ENCODE measurements at places on chromosomes 3 and 15.

DNA sequence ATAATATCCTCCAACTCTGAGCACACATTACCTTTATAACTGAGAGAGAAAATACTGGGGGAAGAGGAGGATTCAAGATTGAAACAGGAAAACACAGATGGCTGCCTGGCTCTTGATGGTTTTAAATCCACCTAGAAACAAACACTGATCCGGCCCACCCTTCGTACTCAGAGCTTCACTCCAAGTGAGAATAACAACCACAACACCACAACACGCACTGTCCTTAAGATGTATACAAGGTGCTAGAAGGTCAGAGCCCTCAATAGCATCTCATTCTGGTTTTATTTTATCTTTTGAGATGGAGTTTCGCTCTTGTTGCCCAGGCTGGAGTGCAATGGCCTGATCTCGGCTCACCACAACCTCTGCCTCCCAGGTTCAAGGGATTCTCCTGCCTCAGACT lies 9.9 kb downstream of the IP6K2 start:
- DNase-seq, result no peak

DNA sequence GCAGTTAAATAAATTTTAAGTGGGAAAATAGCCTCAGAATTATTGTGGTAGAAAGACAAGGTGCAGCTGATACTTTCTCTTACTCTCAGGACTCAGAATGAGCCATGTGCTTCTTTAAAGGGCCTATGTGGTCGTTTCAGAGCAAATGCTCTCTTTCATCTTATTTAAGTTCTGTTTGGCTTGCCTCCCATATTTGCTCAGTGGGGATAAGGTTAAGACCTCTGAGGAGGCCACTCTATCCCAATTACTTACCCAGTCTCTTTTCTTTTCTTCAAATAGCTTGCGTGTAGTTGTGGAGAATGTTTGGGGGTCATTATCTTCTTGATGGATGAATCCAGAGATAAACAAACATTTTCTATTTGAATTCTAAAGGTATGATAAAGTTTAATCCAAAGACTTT lies 221.9 kb downstream of the RBMS3 start:
- no peak for DNase-seq

GRCh38 chr15:46343196-46343935 lies 708.5 kb downstream of the SQOR start:
- DNase-seq, result no peak

GRCh38 chr3:195040773-195041520 lies 230.0 kb downstream of the XXYLT1 start:
- no peak for DNase-seq

GRCh38 chr3:50163572-50164455 lies 8.7 kb downstream of the SEMA3F start:
- DNase-seq, result peak; percentile 96

DNA sequence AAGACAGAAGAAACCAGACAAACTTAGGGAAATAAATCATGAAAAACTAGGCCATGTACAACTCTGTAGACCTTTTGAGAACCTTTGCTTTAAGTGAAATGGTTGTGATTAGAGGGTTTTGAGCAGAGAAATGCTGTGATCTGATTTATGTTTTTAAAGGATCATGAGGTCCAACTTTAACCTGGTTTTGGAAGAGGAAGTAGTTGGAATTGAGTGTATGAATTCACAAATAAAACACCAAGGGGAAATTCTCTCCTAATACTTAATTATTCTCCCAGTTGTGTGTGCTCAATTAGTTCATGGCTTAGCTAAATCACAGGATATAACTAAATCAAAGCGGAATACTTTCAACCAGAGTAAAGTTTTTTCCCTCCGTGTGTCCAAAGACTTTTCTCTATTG lies 45.5 kb upstream of the MCF2L2 start:
- DNase-seq, result no peak

- no peak for DNase-seq
These were observed 98.0 kb upstream of the TLE3 start for GRCh38 chr15:70195587-70196305.

DNA sequence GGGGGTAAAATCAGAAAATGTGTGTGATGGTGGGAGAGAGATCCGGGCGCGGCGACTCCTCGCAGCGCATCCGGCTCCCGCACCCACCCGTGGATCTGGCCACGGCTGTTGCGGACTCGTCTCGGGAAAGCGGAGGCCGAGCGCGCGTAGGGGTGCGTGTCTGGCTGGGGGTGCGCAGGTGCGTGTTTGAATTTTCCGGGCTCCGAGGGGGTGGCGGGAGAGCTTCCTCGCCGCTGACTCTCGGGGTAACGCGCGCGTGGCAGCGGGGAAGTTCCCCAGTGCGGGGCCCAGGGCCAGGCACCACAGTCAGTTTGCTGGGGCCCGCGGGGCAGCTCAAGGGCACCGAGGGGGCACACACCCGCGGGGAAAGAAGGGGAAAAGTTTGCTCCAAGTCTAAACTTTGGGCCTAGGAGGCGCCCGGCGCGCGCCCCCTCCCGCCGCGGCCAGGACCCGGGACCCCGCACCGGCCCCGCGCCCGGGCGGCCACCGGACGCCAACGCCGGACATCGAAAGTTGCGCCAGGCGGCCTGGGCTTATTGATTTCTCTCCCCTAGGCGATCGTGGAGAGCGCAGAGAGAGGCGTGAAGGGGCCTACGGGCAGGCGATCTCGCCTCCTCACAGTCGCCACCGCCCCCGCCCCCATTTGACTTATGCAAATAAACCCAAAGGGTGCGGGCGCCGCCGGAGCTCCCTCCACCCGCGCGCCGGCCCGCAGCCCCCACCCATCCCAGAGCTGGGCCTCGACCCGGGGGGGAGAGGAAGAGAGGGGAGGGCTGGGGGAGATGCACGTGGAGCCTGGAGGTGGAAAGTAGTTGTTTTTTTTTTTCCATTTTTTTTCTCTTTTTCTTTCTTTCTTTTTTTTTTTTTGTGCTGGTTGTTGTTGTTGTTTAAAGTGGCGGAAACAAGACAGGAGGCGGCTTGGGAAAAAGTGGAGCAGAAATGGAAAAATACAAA lies 639 bp downstream of the FOXP1 start:
- DNase-seq, result no peak

GRCh38 chr3:71025010-71025409 lies 558.5 kb downstream of the FOXP1 start:
- no peak for DNase-seq

DNA sequence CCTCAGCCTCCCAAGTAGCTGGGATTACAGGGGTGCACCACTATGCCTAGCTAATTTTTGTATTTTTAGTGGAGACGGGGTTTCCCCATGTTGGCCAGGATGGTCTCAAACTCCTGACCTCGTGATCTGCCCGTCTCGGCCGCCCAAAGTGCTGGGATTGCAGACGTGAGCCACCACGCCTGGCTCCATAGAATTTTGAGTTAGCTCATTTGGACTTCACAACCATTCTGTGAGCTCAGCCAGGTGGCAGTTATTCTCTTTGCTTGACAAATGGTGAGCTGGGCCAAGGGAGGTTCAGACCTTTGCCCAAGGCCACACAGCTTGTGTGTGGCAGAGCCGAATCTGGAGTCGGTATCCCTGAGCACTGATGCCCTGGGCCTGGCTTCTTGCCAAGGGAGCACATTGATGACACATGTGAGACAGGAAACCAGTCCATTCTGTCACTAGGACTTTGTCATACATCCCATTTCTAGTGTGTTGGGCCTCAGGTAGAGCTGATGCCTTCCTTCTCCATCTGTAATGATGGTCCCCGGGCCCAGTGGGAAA lies 17.6 kb downstream of the PODXL2 start:
- DNase-seq, result no peak

DNA sequence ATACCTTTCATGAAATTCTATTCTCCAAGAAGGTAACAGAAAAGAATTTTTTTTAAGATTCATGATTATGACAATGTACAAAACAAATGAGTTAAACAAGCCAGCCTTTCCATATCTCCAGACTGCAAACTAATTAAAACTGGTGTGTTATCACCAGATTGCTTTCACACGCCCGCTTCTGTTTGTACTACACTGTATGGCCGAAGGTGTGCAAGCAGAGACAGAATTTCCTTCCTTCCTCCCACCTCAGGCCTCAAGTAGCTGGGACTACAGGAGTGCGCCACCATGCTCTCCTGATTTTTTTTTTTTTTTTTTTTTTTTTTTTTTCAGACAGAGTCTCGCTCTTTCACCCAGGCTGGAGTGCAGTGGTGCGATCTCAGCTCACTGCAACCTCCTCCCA lies 400.4 kb downstream of the MAGI1 start:
- DNase-seq, result no peak

- DNase-seq, result no peak
These were observed 10.8 kb upstream of the RARRES1 start for GRCh38 chr3:158742871-158743663.

DNA sequence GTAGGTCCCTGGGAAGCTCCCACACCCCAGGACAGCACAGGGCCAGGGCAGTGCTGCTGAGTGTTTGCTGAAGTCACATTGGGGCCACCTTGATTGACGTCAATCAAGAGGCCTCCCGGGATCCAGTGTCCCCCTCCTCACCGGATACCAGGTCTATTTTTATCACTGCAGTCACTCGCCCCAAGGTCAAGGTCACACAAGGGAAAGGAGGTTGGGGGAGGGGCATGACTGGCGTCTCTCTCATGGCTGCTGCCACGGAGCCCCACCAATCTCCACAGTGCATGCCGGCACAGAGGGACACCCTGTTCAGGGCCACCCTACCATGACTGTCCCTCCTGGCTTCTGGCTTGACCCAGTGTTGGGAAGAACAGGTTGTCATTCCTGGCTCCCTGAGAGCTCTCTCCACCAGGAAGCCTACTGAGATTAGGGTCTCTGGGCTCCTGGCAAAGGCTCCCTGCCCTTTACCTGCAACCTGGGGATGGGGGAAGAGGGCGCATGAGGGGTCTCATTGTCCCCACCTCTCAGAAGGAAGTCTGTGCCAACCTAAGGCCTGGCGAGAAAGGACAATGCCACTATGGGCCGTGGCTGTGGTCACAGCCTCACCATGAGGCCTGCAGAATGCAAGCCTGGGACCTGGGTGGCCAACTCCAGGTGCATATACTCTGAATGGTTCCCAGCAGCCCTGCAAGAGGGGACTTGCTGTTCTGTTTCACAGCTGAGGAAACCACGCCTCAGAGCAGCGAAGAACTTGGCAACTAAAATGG lies 1.5 kb downstream of the MYL3 start:
- no peak for DNase-seq

- no peak for DNase-seq
These were observed 112.5 kb upstream of the THBS1 start for GRCh38 chr15:39468331-39468730.

GRCh38 chr3:112405845-112406244 lies 72.9 kb downstream of the CD200 start:
- DNase-seq, result no peak

- no peak for DNase-seq
These were observed 71.4 kb upstream of the RASGRF1 start for GRCh38 chr15:79161837-79162508.

DNA sequence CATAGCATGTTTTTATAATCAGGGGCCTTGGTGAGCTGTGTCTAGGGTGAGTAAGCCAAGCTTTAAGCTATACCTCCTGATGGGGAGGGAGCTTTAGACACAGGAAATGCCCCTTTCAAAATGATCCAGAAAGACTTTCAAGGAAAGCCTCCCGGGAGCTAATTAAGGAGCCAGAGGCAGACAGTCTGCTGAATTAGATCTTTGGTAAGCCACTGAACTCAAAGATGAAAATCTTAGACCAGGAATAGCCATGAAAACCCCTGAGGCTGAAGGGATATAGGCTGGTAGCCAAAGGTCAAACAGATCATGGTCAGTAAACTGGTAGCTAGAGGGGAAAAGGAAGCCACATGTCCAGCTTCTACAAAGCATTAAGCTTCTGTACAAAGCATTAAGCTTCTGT lies 42.7 kb upstream of the GAP43 start:
- no peak for DNase-seq

DNA sequence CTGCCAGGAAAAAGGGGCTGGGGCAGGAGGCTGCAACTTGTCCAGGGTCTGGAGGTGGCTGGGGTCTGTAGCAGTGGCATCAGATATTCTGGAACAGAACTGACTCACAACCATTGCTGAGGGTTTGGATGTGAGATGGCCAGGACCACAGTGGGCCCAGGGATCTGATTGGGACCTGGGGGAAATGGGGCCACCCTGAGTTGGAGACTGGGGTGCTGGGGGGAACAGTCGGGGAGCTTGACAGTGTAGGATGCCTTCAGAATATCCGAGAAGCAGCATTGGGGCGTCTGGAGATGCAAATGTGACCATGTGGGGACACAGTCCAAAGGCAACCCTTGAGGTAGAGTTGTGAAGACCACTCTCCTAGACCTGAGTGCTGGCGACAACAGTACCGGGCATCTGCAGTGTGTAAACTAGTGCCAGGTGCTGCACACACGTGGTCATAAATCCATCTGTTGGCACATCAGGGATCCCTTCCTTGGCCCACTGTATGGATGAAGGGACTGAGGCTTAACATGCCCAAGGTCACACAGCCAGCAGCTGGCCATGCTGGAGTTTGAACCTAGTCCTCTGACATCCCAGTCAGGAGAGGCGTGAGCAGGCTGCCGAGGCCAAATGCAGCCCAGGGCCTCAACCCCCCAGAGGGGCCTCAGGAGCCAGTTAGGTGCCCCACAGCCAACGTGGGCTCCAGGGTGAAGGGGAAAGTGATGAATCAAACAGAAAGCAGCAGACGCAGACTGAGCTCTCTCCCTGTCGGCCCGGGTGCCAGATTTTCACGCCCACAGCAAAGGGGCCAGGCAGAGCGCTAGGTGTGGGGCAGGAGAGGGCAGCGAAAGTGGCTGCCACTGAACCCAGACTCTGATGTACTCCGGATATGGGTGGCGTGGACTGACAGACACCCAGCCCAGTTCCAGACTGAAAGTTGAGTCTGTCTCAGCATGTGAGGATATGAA lies 18.8 kb downstream of the HEMK1 start:
- DNase-seq, result no peak

DNA sequence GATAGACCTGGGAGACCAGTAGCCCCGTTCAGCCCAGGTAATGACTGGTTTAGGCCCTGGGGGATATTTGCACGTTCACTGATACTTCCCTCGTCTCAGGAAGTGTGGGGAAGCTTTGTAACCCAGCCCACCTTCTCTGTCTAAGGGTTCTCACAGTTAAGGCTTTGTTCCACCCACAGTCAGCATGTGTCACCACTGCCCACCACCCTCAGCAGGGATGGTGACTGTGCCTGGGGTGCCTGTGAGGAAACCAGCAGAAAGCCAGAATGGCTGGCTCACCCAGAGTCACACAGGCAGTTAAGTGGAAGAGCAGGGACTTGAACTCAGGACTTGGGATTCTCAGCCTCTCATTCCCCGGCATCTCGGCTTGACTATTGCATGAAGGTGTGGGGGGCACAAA lies 5.2 kb downstream of the KBTBD13 start:
- no peak for DNase-seq

- no peak for DNase-seq
These were observed 156.5 kb upstream of the LPP start for GRCh38 chr3:187997490-187997889.

GRCh38 chr3:193826159-193826795 lies 233.3 kb downstream of the OPA1 start:
- DNase-seq, result no peak

All from LNCaP clone FGC (cell line).